ENCODE measurements at places on chromosomes 1 and 21. TPM values are rescaled to one million over a fixed set of nuclear protein-coding genes. Genes with fewer than 3 reads are reported as not detected.

FCN3 gene
- 15.8 TPM for total RNA-seq

SH2D1B gene
- total RNA-seq, result 0.16 TPM

TSACC gene
- total RNA-seq, result not detected

PSRC1 gene
- total RNA-seq, result 0.73 TPM

CFAP107 gene
- total RNA-seq, result not detected

FCRL4 gene
- not detected for total RNA-seq

RGS16 gene
- 1.0 TPM for total RNA-seq

PADI2 gene
- 0.46 TPM for total RNA-seq

MROH9 gene
- total RNA-seq, result not detected

SPRR1A gene
- not detected for total RNA-seq

F3 gene
- total RNA-seq, result 21.5 TPM

SELP gene
- total RNA-seq, result 9.0 TPM

ACTL8 gene
- not detected for total RNA-seq

SPRR2G gene
- not detected for total RNA-seq

LCE3E gene
- not detected for total RNA-seq

CELA3A gene
- total RNA-seq, result not detected

CACNA1S gene
- not detected for total RNA-seq

RNF11 gene
- 106 TPM for total RNA-seq

BSND gene
- total RNA-seq, result not detected

GLMP gene
- total RNA-seq, result 14.1 TPM

GJA4 gene
- 20.9 TPM for total RNA-seq

KIRREL1 gene
- total RNA-seq, result 9.5 TPM

FAM229A gene
- total RNA-seq, result 1.7 TPM

MAGI3 gene
- total RNA-seq, result 4.7 TPM

VANGL2 gene
- 1.9 TPM for total RNA-seq

C1orf226 gene
- 5.3 TPM for total RNA-seq

EFNA3 gene
- 0.75 TPM for total RNA-seq

KLHDC9 gene
- total RNA-seq, result 4.7 TPM

ADAMTS4 gene
- total RNA-seq, result 7.0 TPM

ETV3L gene
- not detected for total RNA-seq

FLG2 gene
- not detected for total RNA-seq

RHD gene
- total RNA-seq, result not detected

OR2T35 gene
- not detected for total RNA-seq

S100A4 gene
- 130 TPM for total RNA-seq

SVBP gene
- 9.6 TPM for total RNA-seq

PAQR6 gene
- 0.51 TPM for total RNA-seq

DNAJC28 gene
- total RNA-seq, result 5.7 TPM

MPC2 gene
- total RNA-seq, result 221 TPM

MPL gene
- 0.40 TPM for total RNA-seq

KCNA3 gene
- total RNA-seq, result 0.24 TPM

NR5A2 gene
- total RNA-seq, result 1.7 TPM

SHE gene
- 11.0 TPM for total RNA-seq

CPT2 gene
- 39.3 TPM for total RNA-seq

SLC66A1 gene
- 5.8 TPM for total RNA-seq

HCN3 gene
- 1.4 TPM for total RNA-seq

TRAPPC10 gene
- 20.3 TPM for total RNA-seq

CC2D1B gene
- 11.7 TPM for total RNA-seq

MANEAL gene
- total RNA-seq, result 0.91 TPM

INSRR gene
- 0.40 TPM for total RNA-seq

Data from Right ventricle myocardium superior (tissue), 1 donor.